Hypothalamus (tissue), 51 donors: ENCODE measurements at places on chromosomes 2 and 18.
A peak's percentile ranks its signal among the peaks of the same experiment; 100 is the strongest.

- no peak for DNase-seq
Measured at GRCh38 chr2:3344897-3345296, 32.7 kb downstream of the EIPR1 start.

DNA sequence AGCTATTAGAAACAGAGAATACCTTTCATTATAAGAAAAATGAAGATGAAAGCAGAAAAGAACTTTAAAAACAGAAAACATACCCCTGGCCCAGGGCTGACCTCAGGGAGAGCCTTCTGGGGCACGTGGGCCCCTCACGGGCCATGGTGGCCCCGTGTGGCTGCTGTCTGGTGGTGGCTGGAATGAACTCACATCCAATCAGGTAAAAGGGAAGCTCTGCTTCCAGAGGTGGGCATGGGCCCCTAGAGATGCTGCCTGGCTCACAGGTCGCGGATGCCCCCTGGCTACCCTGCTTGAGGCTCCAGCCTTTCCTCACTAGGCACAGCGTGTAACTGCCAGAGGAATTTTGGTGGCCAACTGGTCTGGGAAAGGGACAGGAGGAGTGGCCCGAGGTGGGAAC lies 16.6 kb downstream of the SNORC start:
- DNase-seq, result no peak

DNA sequence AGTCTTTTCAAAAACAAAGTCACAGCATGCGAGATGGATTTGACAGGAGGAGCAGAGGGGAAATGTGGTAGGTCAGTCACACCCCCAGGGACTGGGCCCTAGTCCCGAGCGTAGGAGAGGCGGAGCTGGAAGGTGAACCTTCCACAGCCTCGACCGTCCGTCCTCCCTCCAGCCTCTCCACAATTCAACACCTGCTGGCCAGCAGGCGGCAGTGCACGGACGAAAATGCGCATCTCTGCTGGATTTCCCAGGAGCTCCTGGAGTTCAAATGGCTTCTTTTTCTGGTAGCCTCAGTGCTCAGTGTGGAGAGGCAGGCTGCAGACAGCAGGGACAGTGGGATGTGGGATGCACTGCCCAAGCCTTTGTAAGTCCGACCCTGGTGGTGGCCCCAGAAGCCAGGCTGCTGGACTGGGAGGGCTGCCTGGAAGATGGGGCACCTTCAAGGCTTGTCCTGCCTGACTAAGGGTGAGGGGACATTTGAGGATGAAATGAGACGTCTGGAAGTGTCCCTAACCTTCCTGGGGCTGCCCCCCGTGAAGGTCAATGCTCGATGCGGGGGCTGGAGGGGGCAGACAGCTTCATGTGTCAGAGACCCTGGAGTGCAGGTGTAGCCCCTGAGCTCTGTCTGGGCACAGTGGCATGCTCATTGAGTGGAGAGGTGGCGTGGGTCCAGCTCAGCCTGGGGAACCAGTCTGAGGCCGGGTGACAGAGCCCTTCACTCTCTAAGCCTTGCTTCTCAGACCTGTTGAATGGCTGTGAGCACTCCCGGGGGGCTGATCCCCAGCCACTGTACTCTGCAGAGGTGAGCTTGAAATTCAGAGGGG lies 189.5 kb downstream of the TFCP2L1 start:
- DNase-seq, result peak; percentile 47

- DNase-seq, result no peak
Measured at GRCh38 chr2:100856732-100857131, 36.8 kb downstream of the NPAS2 start.

DNA sequence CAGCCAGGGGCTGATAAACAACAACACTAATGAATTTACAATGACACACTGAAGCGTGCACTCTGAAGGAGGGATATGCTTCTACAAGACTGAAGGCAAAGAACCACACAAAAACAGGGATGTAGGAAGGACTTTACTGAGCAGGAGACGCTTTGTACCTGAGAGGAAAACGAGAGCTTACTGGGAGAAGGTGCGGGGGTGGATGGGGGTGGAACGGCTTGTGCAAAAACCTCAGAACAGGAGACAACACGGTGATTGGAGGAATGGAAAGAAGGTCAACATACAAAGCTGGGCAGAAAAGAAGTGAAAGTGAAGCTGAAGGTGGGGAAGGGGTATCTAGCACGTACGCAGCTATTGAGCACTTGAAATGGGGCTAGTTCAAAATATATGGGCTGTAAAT lies 93.1 kb downstream of the SLC8A1 start:
- no peak for DNase-seq

DNA sequence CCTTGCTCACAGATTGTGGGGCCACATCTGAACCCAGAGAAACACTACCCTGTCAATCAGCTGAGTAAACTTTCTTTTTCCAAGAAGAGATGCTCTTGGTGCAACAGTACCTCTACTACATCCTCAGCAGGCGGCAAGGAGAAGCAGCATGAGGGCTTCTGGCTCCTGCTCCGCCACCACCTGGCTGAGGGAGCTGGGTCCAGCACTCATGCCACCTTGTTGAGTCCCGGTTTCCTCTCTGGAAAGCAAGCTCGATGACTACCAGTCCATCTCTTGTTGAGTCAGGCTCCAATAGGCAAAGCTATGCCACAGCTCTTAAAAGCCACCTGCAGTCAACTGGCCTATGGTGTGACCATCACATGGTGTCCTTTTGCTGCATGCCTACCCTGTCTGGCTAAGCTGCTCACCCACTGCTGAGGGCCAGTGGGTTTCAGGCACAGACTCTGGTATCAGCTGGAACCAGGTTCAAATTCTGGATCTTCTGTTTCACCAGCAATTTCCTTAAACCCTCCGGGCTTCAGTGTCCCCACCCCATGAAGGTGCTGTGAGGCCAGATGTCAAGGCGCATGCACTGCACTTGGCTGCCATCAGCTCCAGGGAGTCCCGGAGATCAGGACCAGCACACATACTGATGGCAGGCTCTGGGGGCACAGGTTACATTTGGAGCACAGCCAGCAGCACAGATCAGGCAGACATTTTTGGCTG lies 42.5 kb upstream of the ACAA2 start:
- DNase-seq, result no peak

- DNase-seq, result no peak
Measured at GRCh38 chr18:26764586-26764985, 100.9 kb downstream of the AQP4 start.

GRCh38 chr2:121570036-121570666 lies 39.5 kb downstream of the RNU4ATAC start:
- no peak for DNase-seq

- DNase-seq, result no peak
Measured at GRCh38 chr2:138277062-138277461, 224.5 kb upstream of the SPOPL start.

DNA sequence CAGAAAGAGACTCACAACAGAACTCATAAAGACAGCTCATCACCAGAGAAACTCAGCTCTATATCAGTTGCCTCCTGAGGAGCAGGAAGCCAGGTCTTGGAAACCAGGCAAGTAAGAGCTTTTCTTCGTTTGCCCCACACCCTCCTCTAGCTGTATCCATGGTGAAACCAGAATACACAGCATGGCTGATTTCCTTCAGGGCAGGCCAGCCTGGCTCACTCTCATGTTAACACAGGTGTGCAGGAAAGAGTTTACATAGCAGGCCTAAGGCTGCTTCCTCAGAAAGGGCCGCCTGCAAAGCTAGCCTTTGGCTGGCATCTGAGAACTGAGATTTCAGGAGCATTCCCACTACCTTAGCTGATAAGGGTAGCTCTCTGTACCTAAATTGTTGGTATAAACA lies 65.7 kb downstream of the KLHL14 start:
- no peak for DNase-seq

GRCh38 chr18:36934884-36935283 lies 106.0 kb downstream of the KIAA1328 start:
- DNase-seq, result no peak

DNA sequence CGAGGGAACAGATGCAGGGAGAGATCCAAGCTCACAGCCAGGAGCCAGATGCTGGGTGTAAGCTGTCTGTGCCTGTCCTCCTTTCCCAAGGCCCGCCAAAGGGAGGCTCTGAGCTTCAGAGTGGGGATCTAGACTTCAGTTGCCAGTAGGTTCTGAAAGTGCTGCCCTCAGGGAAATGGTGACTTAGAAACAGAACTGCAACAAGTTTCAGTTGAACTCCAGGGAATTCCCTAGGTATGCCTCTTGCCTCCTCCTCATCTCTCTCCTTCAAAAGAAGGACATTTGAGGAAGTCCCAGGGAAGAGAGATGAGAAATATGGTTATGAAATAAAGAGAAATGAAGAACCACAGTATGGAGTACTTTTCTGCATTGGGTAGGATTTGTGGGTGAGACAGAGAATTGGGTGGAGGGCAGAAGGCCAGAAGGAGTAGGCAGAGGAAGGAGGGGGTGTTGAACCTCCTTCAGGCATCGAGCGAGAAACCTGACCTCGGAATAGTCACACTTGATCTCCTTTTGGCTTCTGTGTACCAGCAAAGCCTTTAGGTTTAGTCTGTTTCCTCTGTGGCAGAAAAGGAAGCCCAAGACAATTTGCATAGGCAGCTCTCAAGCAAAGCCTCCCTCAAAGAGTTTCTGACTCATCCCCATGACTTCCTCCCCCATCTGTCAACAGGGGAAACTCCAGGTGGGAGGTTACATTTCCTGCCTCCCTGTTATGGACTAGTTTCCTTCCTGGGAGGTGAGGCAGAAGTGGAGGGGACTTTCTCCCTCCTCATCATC lies 45.7 kb downstream of the QPCT start:
- no peak for DNase-seq

- no peak for DNase-seq
Measured at GRCh38 chr2:233438573-233439147, 84.4 kb downstream of the DGKD start.

GRCh38 chr2:106073678-106074406 lies 120.3 kb downstream of the UXS1 start:
- no peak for DNase-seq

DNA sequence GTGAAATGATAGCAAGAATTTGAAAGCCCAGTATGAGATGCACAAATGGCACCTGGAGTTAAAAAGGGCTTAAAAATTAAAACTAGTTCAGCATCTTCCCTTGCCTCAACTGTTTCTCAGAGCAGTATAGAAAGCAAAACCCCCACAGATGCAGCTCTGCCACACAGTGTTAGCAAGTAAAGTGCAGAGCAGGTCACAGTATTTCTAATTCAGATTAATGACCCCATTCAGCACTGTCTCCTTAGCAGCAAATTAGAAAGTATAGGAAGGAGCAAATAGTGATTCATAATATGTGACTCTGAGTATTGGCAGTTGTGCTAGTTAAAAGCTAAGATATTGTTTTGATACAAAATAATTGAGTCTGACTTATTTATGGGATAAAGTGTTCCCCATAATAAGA lies 73.8 kb upstream of the CCDC85A start:
- no peak for DNase-seq

DNA sequence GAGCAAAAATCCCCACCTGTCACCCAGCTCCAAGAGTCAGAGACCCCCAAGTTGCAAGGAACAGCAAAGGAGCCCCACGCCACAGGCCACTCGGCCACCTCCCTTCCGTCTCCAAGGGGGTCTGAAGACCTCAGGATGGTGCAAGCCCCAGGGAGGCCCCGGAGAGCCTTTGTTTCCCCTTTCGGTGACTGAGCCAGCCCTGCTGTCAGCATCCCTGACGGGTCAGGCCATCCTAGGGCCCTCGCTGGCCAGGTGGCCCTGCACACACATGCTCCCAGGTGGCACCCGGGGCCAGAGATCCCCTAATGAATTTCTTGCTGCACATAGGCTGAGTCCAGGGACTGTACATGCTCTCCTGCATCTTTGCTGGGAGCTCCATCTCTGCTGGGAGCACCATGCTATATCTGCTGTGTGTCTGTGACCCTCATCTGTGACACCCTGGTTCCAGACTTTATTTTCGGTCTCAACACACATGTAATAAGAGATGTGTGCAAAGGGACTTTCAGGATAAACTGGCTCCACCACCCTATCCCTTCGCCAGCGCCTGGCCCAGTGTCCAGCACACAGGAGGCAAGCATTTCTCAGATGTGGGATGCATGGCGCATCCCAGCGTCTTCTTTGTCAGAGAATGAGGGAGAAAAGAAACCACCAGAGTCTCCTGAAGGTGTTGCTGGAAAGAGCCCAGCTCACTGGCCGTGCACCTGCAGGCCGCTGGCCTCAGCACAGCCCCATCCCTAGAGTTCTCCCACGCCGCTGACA lies 27.4 kb downstream of the ADI1 start:
- no peak for DNase-seq

DNA sequence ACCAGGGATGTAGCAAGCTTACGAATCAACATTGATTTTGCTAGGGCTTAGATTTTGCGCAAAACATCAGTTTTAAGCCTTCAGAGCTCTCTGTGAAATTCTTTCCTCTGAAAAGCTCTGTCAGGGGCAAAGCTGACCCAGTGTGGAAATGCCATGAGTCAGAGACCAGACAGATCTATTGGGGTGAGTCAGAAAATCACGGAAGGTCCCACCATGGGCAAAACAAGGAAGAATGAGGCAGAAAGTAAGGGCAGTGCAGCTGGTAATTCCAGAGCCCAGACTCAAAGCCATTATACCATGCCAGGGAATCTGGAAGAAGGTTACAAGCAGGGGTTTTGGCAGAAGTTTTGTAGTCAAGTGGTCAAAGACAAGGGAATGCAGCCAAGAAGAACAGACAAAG lies 256.6 kb upstream of the CTAGE1 start:
- DNase-seq, result no peak

- DNase-seq, result peak; percentile 55
Measured at GRCh38 chr2:45643543-45644542, 7.6 kb upstream of the PRKCE start.

DNA sequence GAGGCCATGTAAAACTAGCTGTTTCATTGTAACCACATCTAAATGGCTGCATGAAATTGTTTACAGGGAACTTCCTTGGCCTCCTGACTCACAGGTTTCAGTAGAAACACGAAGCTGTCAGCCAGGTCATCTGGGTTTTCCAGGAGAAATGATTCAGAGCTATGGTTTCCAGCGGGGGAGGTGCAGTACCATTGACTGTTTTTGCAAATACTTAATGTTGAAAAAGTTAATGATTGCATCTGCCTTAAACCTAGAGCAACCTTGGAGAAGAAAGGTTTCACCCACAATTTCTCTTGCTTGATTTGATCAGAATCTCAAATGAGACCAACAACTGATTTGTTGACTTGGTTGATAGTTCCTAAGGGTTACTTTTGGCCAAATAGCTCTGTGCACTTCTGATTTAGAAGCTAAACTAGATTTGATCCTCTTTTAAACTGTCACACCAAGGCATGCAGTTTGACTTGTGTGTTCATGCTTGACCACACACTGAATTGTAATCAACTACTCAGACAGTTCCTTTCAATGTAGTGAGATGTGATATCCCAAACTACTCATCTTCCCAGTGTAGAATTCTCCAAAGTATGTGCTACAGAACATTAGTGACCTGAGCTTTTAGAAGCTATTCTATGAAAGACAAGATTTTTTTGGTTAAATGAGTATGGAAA lies 193.5 kb upstream of the CHST9 start:
- DNase-seq, result no peak

- no peak for DNase-seq
Measured at GRCh38 chr2:234911271-234911670, 40.5 kb upstream of the SH3BP4 start.

- no peak for DNase-seq
Measured at GRCh38 chr18:60038731-60039130, 138.9 kb downstream of the PMAIP1 start.

DNA sequence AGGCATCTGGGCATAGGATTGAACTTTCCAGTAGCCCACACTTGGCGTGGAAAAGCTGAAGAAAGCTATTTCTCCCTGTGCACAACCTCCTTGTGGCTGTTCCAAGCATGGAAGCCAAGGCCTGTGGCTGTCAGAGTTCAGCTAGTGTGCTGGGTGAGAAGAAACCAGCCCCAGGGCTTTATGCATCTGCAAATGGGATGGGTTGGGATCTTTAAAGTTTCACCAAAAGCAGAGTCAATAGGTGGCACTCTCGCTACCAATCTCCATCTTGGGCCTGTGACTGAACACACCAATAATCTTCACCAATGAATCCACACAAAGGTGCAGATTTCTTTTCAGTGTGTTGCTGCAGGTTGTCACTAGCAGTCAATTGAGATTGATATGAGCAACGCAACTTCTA lies 542.8 kb downstream of the NRXN1 start:
- no peak for DNase-seq
